ENCODE measurements at places on chromosomes 4 and X.

DNA sequence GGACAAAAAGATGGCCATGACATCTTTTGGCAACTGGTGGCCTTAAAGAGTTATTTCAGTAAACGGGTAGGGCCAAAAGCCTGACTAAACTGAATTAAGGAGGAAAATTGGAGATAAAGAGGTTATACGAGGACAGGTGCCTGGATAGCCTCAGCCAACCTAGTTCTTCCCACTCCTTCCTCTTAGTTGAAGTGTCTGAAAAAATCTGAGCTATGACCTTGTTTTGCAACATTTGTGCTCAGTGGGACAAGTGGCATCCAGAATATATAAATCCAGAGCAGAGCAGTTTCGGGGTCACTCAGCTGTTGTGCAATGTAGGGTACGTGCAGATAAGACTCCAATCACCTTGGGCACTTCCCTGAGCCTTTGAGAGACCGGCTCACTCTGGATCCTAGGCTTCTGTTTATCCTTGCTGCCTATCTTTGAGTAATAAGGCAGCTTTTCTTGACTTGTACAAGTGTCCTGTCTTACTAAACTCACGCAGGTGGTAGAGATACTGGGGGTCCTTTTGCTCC lies 50.2 kb upstream of the MORC4 start:
- no peak for DNase-seq

GRCh38 chrX:48683411-48683982 lies at the start of gene WAS:
Gene WAS (plus strand): TSS chrX:48683799. CDS start chrX:48683854, 55 bp downstream.
- DNase-seq: no peak

GRCh38 chr4:25984796-25985195 lies 70.8 kb downstream of the SMIM20 start:
- DNase-seq: peak; percentile 16

- no peak for DNase-seq
These were observed 152.1 kb upstream of the DGKK start for GRCh38 chrX:50622751-50623150.

DNA sequence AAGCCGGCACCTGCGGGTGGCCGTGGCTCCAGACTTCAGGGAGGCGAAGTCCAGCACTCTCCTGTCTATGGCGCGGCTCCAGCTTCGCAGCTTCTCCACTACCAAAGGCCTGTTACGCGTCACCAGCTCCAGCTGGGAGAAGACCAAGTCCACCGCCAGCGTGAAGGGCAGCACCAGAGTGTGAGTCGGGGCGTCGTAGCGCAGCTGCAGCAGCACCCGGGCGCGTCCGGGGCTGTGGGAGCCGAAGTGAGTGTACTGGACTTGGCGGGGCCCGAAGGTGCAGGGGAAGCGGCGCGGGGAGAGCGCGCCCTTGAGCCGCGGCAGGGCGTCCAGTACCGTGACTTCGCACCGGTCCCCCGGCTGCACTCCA lies 444 bp downstream of the FREM3 start:
- DNase-seq: peak; percentile 50
